Fibroblast of lung (primary cell): ENCODE measurements at places on chromosomes 11 and 22. TPM values are rescaled to one million over a fixed set of nuclear protein-coding genes. Genes with fewer than 3 reads are reported as not detected.

GLB1L3 gene
- total RNA-seq, result not detected in 2 replicates

UPK3A gene
- not detected in 2 replicates for total RNA-seq

FBLN1 gene
- total RNA-seq, result 209 and 270 TPM in 2 replicates

ROBO4 gene
- 0.26 and 0.66 TPM in 2 replicates for total RNA-seq

STK33 gene
- 1.7 and 2.8 TPM in 2 replicates for total RNA-seq

PLEKHA7 gene
- total RNA-seq, result under 0.01 and 0.17 TPM in 2 replicates

VWA5A gene
- 18.7 and 22.3 TPM in 2 replicates for total RNA-seq

SLC35E4 gene
- 5.4 and 10.1 TPM in 2 replicates for total RNA-seq

OPCML gene
- total RNA-seq, result under 0.01 and 0.99 TPM in 2 replicates

CRYBA4 gene
- not detected in 2 replicates for total RNA-seq

DNA sequence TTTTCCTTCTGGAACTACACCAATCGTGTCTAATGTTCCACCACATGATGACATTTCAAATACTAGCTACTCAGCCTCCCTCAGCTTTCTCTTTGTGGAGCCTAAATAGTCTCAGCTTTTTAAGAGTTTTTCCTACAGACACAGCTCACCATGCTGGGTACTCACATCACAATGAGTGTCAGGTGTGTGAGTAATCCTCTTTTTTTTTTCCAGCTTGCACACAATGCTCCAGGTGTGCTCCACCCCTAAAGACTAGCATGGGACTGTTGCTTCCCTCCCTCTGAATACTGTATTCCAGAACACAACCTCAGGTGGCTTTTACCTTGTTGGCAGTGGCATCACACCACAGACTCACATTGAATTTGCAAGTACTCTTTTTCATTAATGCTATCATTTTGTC is 11.7 kb downstream of the BTG4 start:
- H3K27ac ChIP-seq, result no peak overlapping the region
- no peak for DNase-seq
- H3K4me3 ChIP-seq, result no peak overlapping the region

GRCh38 chr11:45933131-45933831 is 10.8 kb downstream of the LARGE2 start:
- no peak overlapping the region for H3K27ac ChIP-seq
- peak; percentile 50 for DNase-seq
- no peaks in the 10 kb centered on the region for H3K4me1 ChIP-seq
- H3K27me3 ChIP-seq, result no peaks in the 10 kb centered on the region

GRCh38 chr11:46006418-46007070 is 84.1 kb downstream of the LARGE2 start:
- no peaks in the 10 kb centered on the region for H3K36me3 ChIP-seq
- H3K27me3 ChIP-seq, result no peaks in the 10 kb centered on the region
- H3K4me1 ChIP-seq, result peaks cover 7% of the 10 kb centered on the region

DNA sequence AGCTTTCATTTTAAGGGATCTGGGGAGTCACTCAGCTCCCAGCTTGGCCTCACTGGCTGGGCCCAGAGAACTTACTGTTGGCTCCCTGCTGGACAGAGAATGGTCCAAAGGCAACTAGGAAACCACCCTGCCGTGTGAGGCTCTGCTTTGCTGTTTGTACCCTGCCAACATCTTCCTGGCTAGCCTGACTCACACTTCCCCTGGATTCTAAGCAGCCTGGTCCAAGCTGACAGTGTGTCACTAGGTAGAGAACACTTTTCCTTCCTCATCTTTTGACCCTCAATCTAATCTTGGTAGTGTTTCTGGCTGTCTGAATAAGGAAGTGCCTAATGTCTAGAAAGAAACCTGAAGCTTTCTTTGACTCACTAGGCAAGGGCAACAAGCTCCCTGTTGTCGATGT is 76.7 kb downstream of the FAR1 start:
- H3K27me3 ChIP-seq, result peaks cover 5% of the 10 kb centered on the region
- H3K36me3 ChIP-seq, result no peaks in the 10 kb centered on the region
- no peaks in the 10 kb centered on the region for H3K4me1 ChIP-seq
- H3K27ac ChIP-seq, result no peak overlapping the region
- no peak for DNase-seq

DNA sequence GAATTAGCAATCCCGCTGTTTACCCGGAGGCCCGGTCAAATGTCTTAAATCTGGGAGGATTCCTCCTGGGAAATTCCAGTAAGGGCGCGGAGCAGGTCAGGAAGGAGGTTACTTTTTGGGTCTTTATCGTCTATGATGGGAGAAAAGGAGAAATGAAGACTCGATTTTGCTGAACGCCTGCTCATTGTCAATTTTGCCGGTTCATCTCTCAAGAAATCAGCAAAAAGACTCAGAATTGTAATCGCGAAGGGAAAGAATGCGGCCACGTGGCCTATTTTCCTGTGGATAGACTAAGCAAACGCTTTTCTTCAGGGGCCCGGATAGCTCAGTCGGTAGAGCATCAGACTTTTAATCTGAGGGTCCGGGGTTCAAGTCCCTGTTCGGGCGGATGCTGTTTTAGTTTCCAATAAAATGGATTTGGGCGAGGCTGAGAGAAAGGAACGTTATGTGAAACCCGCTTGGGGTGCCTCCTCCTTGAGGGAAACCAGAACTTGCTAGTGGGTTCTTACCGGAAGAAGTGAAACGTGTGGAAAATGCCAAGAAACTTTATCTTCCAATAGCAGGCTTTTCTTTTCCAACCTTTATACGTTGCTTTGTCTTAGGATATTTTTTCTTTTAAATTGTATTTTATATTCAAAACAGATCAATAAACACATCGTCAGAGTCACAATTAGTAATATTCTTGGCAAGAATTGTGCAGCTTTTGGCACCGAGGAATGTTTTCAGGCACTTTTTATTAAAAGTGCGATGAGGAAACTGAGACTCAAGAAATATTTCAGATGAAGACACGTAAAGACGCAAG is 45.0 kb downstream of the OR4D9 start:
- no peaks in the 10 kb centered on the region for H3K27me3 ChIP-seq
- H3K4me3 ChIP-seq, result peak overlapping the region; percentile 65
- no peaks in the 10 kb centered on the region for H3K4me1 ChIP-seq
- peak overlapping the region; percentile 57 for H3K27ac ChIP-seq
- peak; percentile 88 for DNase-seq

DNA sequence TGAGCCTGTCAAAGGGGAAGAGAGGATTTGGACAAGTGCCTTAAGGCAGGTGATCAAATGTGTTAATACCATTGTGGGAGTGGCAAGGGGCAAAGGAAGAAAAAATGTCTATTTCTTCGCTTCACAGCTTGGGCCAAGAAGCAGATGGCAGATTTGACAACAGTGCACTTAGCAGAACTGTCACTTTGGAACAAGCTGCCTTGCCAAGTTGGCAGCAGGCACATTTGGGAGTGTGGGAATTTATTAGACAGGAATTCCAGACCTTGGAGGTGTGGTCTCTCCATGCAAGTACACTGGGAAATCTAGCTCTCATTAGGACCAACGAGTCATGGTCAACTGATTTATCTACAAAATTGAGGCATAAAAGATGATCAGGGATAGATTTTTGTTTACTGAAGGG is 265.1 kb downstream of the NELL1 start:
- no peak overlapping the region for H3K4me3 ChIP-seq
- H3K4me1 ChIP-seq, result no peaks in the 10 kb centered on the region
- no peaks in the 10 kb centered on the region for H3K27me3 ChIP-seq
- DNase-seq, result no peak

- no peak overlapping the region for H3K27ac ChIP-seq
- H3K4me1 ChIP-seq, result peaks cover 14% of the 10 kb centered on the region
- no peak overlapping the region for H3K4me3 ChIP-seq
- H3K27me3 ChIP-seq, result no peaks in the 10 kb centered on the region
- peak; percentile 24 for DNase-seq
- H3K36me3 ChIP-seq, result no peaks in the 10 kb centered on the region
These were observed 63.2 kb downstream of the ALX4 start for GRCh38 chr11:44246726-44247125.

GRCh38 chr22:46355369-46355995 is 20.0 kb downstream of the TRMU start:
- H3K36me3 ChIP-seq, result peaks cover 24% of the 10 kb centered on the region
- H3K4me3 ChIP-seq, result no peak overlapping the region
- peak; percentile 42 for DNase-seq
- no peaks in the 10 kb centered on the region for H3K4me1 ChIP-seq
- no peak overlapping the region for H3K27ac ChIP-seq
- no peaks in the 10 kb centered on the region for H3K27me3 ChIP-seq

- no peak overlapping the region for H3K27ac ChIP-seq
- no peak for DNase-seq
- H3K4me1 ChIP-seq, result peaks cover 5% of the 10 kb centered on the region
These were observed 2.5 kb upstream of the ZDHHC8 start for GRCh38 chr22:20128902-20129746.

DNA sequence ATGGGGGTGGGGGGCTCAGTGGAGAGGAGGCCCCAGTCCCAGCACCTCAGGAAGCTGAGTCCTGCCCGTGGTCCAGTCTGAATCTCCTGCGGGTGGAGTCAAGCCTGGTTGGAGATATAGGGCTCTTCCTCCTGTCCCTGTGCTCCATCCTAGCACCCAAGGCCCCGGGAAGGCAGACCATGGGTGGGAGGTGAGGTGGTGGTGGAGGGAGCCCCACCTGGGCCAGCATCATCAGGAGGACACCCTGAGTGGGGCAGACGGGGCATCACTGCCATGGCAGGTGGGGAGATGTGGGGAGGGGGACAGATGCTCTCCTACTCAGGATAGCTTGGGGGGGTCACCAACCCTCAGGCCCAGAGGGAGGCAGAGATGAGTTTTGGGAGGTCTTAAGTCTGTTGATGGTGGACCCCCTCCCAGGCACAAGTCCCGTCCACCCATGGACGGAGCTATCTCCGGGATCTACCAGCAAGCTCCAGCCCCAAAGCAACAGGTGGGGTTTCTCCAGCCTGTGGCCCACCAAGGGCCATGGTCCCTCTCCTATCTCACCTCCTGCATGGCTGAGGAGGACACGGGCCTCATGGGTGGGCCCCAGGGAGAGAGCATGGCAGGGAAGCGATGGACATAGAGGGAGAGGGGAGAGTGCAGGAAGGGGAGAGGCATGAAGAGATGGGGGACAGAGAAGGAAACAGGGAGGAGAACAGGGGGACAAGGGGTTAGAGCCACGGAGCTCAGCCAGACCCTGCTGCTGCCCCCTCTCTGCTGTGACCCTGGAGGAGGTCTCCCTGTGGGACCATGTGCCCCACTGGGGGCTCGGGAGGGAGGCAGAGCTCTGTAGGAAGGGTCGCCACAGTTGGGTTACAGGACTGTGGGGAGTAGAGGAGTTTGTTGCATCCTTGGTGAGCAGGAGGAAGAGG is 1.3 kb downstream of the MRGPRE start:
- no peak overlapping the region for H3K4me3 ChIP-seq
- peaks cover 6% of the 10 kb centered on the region for H3K27me3 ChIP-seq
- H3K27ac ChIP-seq, result no peak overlapping the region
- H3K4me1 ChIP-seq, result no peaks in the 10 kb centered on the region
- no peak for DNase-seq
- H3K36me3 ChIP-seq, result no peaks in the 10 kb centered on the region

DNA sequence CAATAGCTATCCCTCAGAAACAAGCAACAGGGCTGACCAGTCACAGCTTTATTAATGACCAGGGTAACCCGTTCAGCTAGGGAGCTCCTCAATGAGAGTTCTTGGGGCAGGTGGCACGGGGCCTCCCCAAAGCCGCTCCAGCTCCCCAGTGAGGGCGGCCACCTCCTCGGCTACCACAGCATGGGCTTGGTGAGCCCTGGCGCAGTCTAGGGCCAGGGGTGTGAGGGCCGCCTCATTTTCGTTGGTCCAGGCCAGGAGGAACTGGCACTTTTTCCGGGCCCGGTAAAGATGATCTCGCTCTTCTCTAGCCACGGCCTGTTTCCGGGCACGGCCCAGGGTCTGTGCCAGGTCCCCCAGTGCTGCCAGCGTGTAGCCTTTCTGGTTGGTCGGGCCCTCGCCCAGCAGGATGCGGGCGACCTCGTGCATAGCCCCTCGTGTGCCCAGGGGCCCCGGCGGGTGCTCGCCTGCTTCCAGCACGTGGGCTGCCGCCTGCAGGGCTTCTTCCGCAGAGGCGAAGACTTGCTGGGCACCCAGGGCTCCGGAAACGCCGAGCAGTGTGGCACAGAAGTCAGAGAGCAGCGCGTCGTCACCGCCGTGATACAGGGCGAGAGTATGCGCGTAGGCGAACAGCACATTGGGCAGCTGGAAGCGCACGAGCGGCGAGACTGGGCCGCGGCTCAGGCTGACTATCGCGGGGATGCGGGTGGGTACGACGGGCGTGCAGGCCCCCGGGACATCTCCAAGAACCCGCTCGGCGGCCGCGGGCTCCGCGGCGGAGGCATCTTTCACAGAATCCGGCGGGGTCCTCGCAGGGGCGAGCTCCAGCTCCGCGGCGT is 913 bp downstream of the ZNHIT2 start:
- DNase-seq, result peak; percentile 82
- peak overlapping the region; percentile 85 for H3K27ac ChIP-seq
- peak overlapping the region; percentile 85 for H3K4me3 ChIP-seq

- peak overlapping the region; percentile 99 for H3K27ac ChIP-seq
- H3K27me3 ChIP-seq, result no peaks in the 10 kb centered on the region
- H3K4me3 ChIP-seq, result peak overlapping the region; percentile 94
- H3K4me1 ChIP-seq, result peaks cover 19% of the 10 kb centered on the region
- DNase-seq, result no peak
These were observed 64.3 kb downstream of the ETS1 start for GRCh38 chr11:128522943-128523518.

- no peaks in the 10 kb centered on the region for H3K36me3 ChIP-seq
- no peaks in the 10 kb centered on the region for H3K4me1 ChIP-seq
- no peaks in the 10 kb centered on the region for H3K27me3 ChIP-seq
- DNase-seq, result peak; percentile 81
These were observed 3.3 kb upstream of the DDI1 start for GRCh38 chr11:104033134-104033533.

DNA sequence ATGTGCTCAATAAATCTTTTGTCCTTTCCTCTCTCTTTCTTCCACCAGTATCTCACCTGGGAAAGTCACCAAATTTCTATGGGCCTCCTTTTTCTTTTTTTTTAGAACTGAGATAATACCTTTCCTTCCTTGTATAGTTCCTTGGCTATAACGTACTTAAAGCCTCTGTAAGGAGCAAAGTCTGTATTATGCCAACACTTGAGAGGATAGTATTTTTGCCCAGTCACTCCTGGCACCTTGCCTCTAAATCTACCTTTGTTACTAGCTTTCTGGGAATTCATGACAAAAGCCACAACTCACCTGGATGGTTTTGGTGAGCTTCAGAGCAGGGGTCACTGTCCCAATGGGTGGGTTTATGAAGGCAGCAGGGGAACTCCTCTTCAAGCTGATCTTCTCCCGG is 12.2 kb downstream of the POLDIP3 start:
- peaks cover 5% of the 10 kb centered on the region for H3K4me1 ChIP-seq
- H3K36me3 ChIP-seq, result peaks cover 18% of the 10 kb centered on the region
- no peaks in the 10 kb centered on the region for H3K27me3 ChIP-seq
- DNase-seq, result no peak
- H3K4me3 ChIP-seq, result no peak overlapping the region

GRCh38 chr22:30216710-30217109 is 29.8 kb downstream of the LIF start:
- H3K36me3 ChIP-seq, result no peaks in the 10 kb centered on the region
- H3K27ac ChIP-seq, result no peak overlapping the region
- H3K27me3 ChIP-seq, result no peaks in the 10 kb centered on the region
- DNase-seq, result no peak

GRCh38 chr22:35590634-35591295 is 26.4 kb downstream of the MB start:
- no peaks in the 10 kb centered on the region for H3K36me3 ChIP-seq
- H3K27me3 ChIP-seq, result peaks cover 6% of the 10 kb centered on the region
- no peaks in the 10 kb centered on the region for H3K4me1 ChIP-seq
